ENCODE measurements at places on chromosomes 16 and 17.

DNA sequence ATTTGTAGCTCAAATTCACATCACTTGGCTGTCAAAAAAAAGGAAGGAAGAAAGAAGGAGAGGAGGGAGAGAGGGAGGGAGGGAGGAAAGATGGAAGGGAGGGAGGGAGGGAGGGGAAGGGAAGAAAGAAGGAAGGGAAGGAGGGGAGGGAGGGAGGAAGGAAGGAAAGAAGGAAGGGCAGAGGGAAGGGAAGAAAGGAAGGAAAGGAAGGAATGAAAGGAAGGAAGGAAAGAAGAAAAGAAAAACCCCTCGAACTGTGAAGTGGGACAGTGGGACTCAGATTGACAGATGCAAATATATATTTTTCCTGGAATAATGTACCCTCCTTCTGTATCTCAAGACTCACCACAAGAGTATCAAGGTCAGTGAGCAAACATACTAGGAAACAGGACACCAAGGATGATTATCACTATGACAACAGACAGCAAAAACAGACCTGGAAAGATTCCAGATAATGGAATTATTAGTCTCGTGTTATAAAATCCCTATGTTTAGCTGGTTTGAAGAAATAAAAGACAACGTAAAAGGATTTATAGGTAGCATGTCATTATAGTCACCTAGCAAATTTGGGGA lies 24.2 kb upstream of the ABCA3 start:
- DNase-seq: no peak

GRCh38 chr17:67891481-67892119 lies 66.3 kb downstream of the BPTF start:
- DNase-seq: no peak

- DNase-seq: no peak
Measured at GRCh38 chr17:78567991-78568390, 9.2 kb downstream of the DNAH17 start.

DNA sequence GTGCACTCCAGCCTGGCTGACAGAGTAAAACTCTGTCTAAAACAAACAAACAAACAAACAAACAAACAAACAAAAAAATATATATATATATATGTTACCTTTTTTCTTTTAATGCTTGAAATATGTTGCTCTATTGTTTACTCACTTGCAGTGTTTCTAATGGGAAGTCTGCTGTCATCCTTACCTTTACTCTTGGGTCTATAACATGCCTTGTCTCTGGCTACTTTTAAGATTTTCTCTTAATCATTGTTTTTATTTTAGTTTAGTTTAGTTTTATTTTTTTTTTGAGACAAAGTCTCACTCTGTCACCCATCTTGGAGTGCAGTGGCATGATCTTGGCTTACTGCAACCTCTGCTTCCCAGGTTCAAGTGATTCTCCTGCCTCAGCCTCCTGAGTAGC lies 16.1 kb upstream of the TNRC6A start:
- DNase-seq: no peak

GRCh38 chr16:79263425-79263824 lies 337.1 kb downstream of the MAF start:
- no peak for DNase-seq

DNA sequence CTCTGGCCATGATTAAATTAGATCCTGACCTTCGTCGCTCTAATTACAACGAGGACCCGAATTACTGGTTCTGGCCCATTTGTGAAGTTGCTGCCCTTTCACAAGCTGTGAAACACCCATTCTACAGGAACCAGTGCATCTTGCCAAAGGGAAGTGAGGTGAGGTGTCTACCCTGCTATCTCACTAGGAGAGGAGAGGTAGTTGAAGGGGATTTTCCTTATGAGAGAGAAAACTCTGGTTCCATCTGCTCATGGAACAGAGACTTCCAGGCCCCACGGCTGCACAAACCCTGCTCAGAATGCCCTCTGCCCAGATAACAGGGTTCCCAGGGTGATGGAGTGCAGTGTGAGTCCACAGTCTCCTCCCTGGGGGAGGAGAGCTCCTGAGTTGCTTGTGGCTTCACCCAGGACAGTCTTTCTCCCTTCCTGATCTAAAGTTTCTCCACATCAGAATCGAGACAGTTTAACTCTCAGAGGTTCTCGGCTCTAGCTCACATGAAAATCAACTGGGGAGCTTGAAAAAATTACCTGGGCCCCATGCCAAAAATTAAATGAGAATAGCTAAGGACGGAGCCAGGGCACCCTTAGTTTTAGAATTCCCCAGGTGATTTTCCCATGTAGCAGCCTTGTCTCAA lies 7.8 kb upstream of the SSTR2 start:
- no peak for DNase-seq

DNA sequence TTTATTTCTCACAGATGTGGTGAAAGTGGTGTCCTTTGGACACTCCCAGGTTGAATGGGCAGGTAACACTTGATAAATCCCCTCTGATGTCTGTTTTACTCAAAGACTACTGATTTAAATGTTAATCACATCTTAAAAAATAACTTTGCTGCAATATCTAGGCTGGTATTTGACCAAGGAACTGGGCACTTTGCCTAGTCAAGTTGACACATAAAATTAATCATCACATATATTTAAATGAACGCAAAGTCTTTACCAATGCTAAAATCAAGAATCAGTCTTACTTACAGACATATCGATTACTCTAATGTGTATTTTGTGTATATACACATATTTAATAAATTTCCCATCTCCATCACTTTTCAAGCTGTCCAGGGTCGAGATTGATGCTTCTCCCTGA lies 7.0 kb downstream of the MT2A start:
- no peak for DNase-seq

- DNase-seq: peak; percentile 78
Measured at GRCh38 chr17:3794557-3795389, 6.2 kb downstream of the ITGAE start.

Measured in stimulated activated CD8-positive, alpha-beta memory T cell treated with anti-CD3 and anti-CD28 coated beads, Interleukin-15, amount 100 ng/mL, for 48 hours (primary cell).